ENCODE measurements at places on chromosomes 7 and 10.

- no peak for DNase-seq
These were observed 261.4 kb downstream of the GRID1 start for GRCh38 chr10:86105181-86105580.

DNA sequence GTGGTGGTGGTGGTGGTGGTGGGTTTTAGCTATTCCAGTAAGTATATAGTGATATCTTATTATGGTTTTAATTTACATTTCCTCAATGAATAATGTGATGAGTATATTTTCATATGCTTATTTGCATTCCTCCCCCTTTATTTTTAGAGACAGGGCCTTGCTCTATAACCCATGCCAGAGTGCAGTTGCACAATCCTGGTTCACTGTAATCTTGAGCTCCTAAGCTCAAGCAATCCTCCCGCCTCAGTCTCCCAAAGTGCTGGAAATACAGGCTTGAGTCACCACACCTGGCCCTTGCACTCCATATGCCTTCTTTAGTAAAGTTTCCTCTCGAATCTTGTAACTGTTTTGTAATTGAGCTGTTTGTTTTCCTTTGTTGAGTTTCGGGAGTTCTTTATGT lies 577.7 kb upstream of the AUTS2 start:
- no peak for DNase-seq

- DNase-seq: no peak
These were observed 102.4 kb downstream of the SMURF1 start for GRCh38 chr7:99041526-99041925.

DNA sequence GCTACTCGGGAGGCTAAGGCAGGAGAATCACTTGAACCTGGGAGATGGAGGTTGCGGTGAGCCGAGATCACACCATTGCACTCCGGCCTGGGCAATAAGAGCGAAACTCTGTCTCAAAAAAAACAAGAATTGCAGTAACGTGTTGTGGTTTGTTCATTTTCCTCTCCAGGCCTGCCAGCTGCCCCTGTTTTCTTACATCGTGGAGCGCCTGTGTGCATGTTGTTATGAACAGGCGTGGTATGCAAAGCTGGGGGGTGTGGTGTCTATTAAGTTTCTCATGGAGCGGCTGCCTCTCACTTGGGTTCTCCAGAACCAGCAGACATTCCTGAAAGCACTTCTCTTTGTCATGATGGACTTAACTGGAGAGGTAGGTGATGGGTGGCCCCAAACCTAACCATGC lies 52.1 kb downstream of the TRRAP start:
- DNase-seq: no peak

Measured in non-pigmented ciliary epithelial cell (primary cell).